Activated CD8-positive, alpha-beta T cell treated with anti-CD3 and anti-CD28 coated beads, Interleukin-2, amount 10 ng/mL, durations not matched to agents 7 days and 5 days (primary cell): ENCODE measurements at places on chromosomes 12 and 14.

GRCh38 chr14:93869427-93869826 is 57.7 kb upstream of the FAM181A start:
- H3K27ac ChIP-seq = no peak overlapping the region
- no peaks in the 10 kb centered on the region for H3K36me3 ChIP-seq
- no peaks in the 10 kb centered on the region for H3K4me1 ChIP-seq
- H3K4me3 ChIP-seq = no peak overlapping the region

DNA sequence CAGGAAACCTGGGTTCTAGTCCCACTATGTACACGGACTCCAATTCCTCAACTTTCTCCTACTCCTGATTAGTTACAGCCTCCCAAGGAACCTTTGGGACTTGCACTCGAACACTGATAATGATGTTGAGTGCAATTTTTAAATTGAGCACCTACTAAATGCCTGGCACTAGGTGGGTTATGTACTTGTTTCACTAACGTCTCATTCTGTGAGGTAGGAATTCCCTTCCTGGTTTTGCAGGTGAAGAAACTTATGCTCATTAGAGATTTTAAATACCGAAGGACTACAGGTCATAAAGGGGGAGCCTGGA is 536 bp downstream of the PARPBP start:
- H3K4me1 ChIP-seq = peaks cover 44% of the 10 kb centered on the region
- DNase-seq = no peak
- H3K27me3 ChIP-seq = no peaks in the 10 kb centered on the region
- H3K4me3 ChIP-seq = peak overlapping the region; percentile 84

DNA sequence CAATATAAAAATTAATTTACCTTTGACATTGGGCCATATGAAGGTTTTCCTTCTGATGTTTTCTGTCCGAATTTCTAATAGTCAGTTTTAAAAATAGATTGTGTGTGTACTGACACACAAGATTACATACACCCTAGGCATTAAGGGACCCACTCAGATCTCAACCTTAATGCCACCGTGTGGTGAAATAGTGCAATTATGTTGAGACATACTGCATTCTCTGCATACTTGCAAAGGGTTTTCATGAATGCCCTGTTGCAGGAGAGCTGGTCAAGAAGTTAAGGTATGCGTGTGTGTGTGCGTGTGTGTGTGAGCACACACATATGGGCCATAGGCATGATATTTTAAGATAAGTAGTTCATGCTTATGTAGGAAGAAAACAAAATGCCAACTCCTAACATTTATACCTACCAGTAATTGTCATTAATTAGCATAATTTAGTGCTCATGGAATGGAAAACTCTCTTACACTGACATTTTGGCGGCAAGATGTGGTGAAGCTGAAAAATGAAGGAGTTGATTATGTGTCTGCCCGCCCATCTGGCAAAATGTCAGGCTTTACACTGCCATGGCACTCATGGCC is 58.8 kb downstream of the PIK3C2G start:
- no peak overlapping the region for H3K4me3 ChIP-seq
- no peaks in the 10 kb centered on the region for H3K36me3 ChIP-seq
- H3K4me1 ChIP-seq = no peaks in the 10 kb centered on the region
- no peak overlapping the region for H3K27ac ChIP-seq
- no peak for DNase-seq

- H3K36me3 ChIP-seq = peaks cover 4% of the 10 kb centered on the region
- no peak for DNase-seq
Observed at GRCh38 chr12:95997911-95998510, 1.9 kb upstream of the HAL start.

- no peaks in the 10 kb centered on the region for H3K36me3 ChIP-seq
- peak; percentile 30 for DNase-seq
- H3K27me3 ChIP-seq = peaks cover 3% of the 10 kb centered on the region
- no peak overlapping the region for H3K4me3 ChIP-seq
- no peak overlapping the region for H3K27ac ChIP-seq
Observed at GRCh38 chr12:22250762-22251161, 83.7 kb downstream of the ST8SIA1 start.

- no peak overlapping the region for H3K27ac ChIP-seq
- H3K36me3 ChIP-seq = no peaks in the 10 kb centered on the region
- no peak for DNase-seq
- H3K4me3 ChIP-seq = no peak overlapping the region
Observed at GRCh38 chr12:26226629-26227360, 31.4 kb downstream of the SSPN start.

- H3K4me3 ChIP-seq = no peak overlapping the region
- no peak for DNase-seq
- no peaks in the 10 kb centered on the region for H3K4me1 ChIP-seq
Observed at GRCh38 chr12:84585776-84586395, 326.7 kb downstream of the SLC6A15 start.

- no peaks in the 10 kb centered on the region for H3K36me3 ChIP-seq
- DNase-seq = no peak
- H3K27ac ChIP-seq = no peak overlapping the region
- no peak overlapping the region for H3K4me3 ChIP-seq
- no peaks in the 10 kb centered on the region for H3K27me3 ChIP-seq
Observed at GRCh38 chr14:106141242-106142220, 615.1 kb downstream of the TMEM121 start.

- DNase-seq = no peak
- no peaks in the 10 kb centered on the region for H3K4me1 ChIP-seq
- no peak overlapping the region for H3K27ac ChIP-seq
- H3K36me3 ChIP-seq = no peaks in the 10 kb centered on the region
- H3K4me3 ChIP-seq = no peak overlapping the region
Observed at GRCh38 chr14:67079846-67080245, 109.4 kb upstream of the GARIN2 start.

GRCh38 chr12:103697971-103698751 is 111.1 kb downstream of the STAB2 start:
- peaks cover 6% of the 10 kb centered on the region for H3K27me3 ChIP-seq
- no peak overlapping the region for H3K27ac ChIP-seq
- H3K36me3 ChIP-seq = no peaks in the 10 kb centered on the region

DNA sequence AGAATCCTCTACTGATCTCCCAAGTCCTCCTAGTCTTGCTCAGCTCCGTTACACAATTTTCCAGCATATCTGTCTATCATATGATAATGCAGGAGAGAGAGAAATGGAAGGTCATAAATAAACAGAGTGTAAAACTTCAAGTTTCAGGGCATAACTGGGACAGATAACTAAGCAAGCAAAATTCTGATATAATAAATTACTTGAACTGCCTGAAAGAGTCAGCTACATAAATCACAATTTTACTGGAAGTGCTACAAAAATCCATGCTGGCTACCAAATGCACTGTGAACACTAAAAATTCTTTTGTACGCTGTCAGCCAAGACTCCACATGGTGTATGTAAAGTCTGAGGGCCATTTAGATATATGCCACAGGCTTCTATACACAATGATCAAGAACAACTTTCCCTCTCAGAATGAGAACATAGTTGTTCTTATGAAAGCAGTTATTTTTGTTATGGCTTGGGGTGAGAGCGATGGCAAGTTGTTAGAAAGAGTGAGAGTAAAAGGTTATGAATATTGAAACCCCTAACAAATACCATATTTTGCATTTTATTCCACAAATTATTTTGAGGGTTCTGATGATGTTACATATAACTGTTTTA is 41.1 kb downstream of the GRIP1 start:
- no peak overlapping the region for H3K4me3 ChIP-seq
- H3K27ac ChIP-seq = no peak overlapping the region
- DNase-seq = no peak
- H3K36me3 ChIP-seq = no peaks in the 10 kb centered on the region
- no peaks in the 10 kb centered on the region for H3K4me1 ChIP-seq

GRCh38 chr12:23424685-23425084 is 524.8 kb downstream of the SOX5 start:
- no peaks in the 10 kb centered on the region for H3K36me3 ChIP-seq
- H3K27me3 ChIP-seq = no peaks in the 10 kb centered on the region
- H3K4me1 ChIP-seq = no peaks in the 10 kb centered on the region
- no peak overlapping the region for H3K4me3 ChIP-seq
- no peak overlapping the region for H3K27ac ChIP-seq

- H3K36me3 ChIP-seq = peaks cover 25% of the 10 kb centered on the region
- no peak for DNase-seq
- no peak overlapping the region for H3K4me3 ChIP-seq
- no peaks in the 10 kb centered on the region for H3K27me3 ChIP-seq
- no peak overlapping the region for H3K27ac ChIP-seq
- H3K4me1 ChIP-seq = peaks cover 8% of the 10 kb centered on the region
Observed at GRCh38 chr12:124396544-124397398, 101.9 kb downstream of the RFLNA start.

- H3K27me3 ChIP-seq = peaks cover 16% of the 10 kb centered on the region
- no peak overlapping the region for H3K27ac ChIP-seq
- peaks cover 11% of the 10 kb centered on the region for H3K4me1 ChIP-seq
- H3K4me3 ChIP-seq = no peak overlapping the region
- no peaks in the 10 kb centered on the region for H3K36me3 ChIP-seq
Observed at GRCh38 chr12:131060011-131060703, 106.5 kb downstream of the ADGRD1 start.

DNA sequence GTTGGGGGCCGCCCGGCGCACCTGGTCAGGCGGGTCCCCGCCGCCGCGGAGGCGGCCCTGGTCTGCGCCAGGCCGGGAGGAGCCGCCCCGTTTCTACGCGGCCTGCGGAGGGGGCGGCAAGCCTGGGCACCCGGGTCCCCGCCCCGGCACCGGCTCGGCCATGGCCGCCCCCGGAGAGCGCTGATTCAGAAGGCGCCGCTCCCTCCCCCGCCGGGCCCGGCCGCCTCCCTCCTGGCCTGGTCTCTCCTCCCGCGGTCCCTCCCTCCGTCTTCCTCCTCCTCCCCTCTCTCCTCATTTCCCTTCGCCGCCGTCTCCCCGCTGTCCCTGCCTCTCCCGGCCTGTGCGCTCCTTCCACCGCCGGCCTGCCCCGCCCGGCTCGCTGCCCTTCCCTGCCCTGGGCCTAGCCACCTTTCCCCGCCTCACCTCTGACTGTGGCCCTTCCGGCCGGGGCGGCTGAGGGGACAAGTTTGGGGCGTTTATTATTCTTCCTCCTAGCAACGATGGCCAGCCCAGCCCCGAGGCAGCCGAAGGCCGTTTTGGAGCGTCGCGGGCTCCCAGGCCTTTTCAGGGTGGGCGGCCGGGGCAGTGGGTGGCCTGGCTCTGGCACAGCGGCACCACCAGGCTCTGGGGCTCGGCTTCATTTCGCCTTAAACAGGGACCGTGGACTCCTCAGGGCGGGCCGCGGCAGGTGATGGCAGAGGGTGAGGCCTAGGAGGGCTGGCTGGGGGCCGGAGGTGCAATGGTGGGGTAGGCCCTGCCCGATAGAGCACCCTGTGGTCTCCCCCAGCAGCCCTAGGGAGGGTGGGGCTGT is 768 bp downstream of the CEP170B start:
- no peaks in the 10 kb centered on the region for H3K36me3 ChIP-seq
- H3K27ac ChIP-seq = no peak overlapping the region
- peak; percentile 39 for DNase-seq
- H3K27me3 ChIP-seq = peaks cover 23% of the 10 kb centered on the region

GRCh38 chr14:30464481-30464880 is 94.5 kb upstream of the G2E3 start:
- no peak overlapping the region for H3K27ac ChIP-seq
- H3K4me3 ChIP-seq = no peak overlapping the region
- H3K4me1 ChIP-seq = no peaks in the 10 kb centered on the region
- DNase-seq = no peak
- H3K27me3 ChIP-seq = peaks cover 10% of the 10 kb centered on the region

DNA sequence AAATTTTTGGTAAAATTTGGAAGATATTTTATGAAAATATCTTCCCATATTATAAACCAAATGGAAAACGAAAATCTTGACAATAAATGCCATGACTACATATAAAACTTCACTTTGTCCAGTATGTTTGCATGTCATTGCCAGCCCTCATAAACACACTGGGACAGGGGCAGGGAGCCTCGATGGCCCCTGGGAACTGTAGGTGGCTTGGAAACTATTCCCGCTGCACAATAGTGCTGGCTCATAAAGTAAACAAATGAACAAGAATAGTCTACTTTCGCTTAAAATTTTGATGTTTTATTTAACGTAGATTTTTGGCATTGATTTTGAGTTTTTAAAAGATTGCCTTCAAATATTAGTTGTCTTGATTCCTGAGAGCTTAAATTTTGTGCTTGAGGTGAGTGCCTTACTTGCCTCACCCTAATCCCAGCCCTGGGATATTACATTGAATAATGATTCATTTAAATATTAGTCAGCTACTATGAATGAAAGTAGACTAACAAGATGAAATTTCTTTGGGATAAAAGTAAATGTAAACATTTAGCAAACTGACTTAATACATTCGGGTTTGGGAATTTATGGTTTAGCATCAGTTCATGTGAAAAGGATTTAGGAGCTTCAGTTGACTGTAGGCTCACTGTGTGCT is 74.0 kb upstream of the PKP2 start:
- no peaks in the 10 kb centered on the region for H3K27me3 ChIP-seq
- H3K27ac ChIP-seq = no peak overlapping the region
- no peaks in the 10 kb centered on the region for H3K4me1 ChIP-seq
- no peak overlapping the region for H3K4me3 ChIP-seq
- no peak for DNase-seq

GRCh38 chr14:103186241-103186822 is 63.1 kb downstream of the TNFAIP2 start:
- H3K4me3 ChIP-seq = no peak overlapping the region
- H3K36me3 ChIP-seq = no peaks in the 10 kb centered on the region

- no peak for DNase-seq
- H3K4me1 ChIP-seq = no peaks in the 10 kb centered on the region
- no peak overlapping the region for H3K4me3 ChIP-seq
- no peaks in the 10 kb centered on the region for H3K27me3 ChIP-seq
Observed at GRCh38 chr14:99574099-99574880, 29.7 kb downstream of the CCDC85C start.

DNA sequence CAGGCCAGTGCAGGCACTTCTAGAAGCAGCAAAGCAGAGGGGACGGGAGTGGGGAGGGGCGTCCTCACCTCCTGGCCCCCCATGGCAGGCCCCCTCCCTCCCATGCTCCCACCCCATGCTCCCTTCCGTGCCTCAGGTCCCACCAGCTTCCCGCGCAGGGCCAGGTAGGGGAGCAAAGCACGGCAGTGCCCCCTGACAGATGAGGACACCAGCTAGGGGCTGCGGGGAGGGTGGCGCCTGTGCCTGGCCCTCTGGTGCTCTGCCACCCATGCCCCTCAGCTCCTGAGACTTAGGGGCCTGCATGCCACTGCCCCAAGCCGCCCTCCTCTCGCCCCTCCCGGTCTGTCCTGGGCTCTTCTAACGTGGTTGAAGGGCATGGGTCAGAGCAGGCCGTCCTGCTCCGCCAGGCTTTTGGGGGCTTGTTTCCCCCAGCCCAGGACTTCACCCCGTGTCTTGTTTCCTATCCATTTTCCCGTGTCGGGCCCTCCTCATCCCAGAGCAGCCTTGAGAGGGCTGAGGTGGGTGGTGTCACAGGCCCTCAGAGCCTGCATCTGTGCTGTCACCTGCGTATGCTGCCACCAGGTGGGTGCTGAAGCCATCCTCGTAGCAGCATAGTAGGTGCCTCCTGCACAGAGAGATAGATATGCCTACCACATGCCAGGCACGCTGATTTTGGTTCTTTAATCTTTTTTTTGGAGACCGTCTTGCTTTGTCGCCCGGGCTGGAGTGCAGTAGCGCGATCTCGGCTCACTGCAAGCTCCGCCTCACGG is 10.2 kb downstream of the TRMT61A start:
- H3K27ac ChIP-seq = no peak overlapping the region
- H3K27me3 ChIP-seq = no peaks in the 10 kb centered on the region
- H3K36me3 ChIP-seq = no peaks in the 10 kb centered on the region
